Chondrocyte (in vitro differentiated cells): ENCODE measurements at places on chromosomes 2 and 18. TPM values are rescaled to one million over a fixed set of nuclear protein-coding genes. Genes with fewer than 3 reads are reported as not detected.

GRCh38 chr2:28751956-28752630, 463 bp downstream of the PPP1CB start:
- H3K27me3 ChIP-seq, result no peaks in the 10 kb centered on the region
- H3K27ac ChIP-seq, result peak overlapping the region; percentile 98
- no peak for DNase-seq
- H3K4me1 ChIP-seq, result peaks cover 58% of the 10 kb centered on the region
- H3K36me3 ChIP-seq, result peaks cover 10% of the 10 kb centered on the region
- H3K4me3 ChIP-seq, result peak overlapping the region; percentile 90

The HNMT gene
- 2.0 to 4.6 TPM (median 4.5 TPM) in 3 replicates for total RNA-seq

GRCh38 chr2:69567157-69567908, 76.2 kb downstream of the AAK1 start:
- no peak overlapping the region for H3K4me3 ChIP-seq
- H3K27ac ChIP-seq, result peak overlapping the region; percentile 85
- DNase-seq, result no peak
- no peaks in the 10 kb centered on the region for H3K27me3 ChIP-seq

- H3K27me3 ChIP-seq, result no peaks in the 10 kb centered on the region
- peak overlapping the region; percentile 85 for H3K4me3 ChIP-seq
- no peaks in the 10 kb centered on the region for H3K36me3 ChIP-seq
- peaks cover 83% of the 10 kb centered on the region for H3K4me1 ChIP-seq
- DNase-seq, result no peak
- peak overlapping the region; percentile 94 for H3K27ac ChIP-seq
These were observed 187.5 kb downstream of the LTBP1 start for GRCh38 chr2:33134086-33134771.

The SLC25A12 gene
- 18.2 to 30.6 TPM (median 19.0 TPM) in 3 replicates for total RNA-seq

DNA sequence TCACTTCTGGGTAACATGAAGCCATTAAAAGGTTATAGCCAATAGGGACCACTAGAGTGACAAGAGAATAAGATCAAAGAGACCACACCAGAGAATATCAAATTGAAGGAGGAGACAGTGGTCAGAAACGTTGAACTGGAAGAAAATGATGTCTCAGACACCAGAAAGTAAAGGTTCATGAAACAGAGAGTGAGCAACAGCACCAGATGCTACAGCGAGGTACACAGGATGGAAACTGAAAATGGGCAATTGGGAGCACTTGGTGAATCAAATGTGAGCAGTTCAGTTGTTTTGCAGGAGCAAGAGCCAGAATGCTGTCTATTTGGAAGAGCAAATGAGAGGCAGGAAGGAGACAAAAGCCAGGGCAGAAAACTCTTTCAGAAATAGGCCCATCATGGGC, 162.6 kb downstream of the SS18 start:
- H3K27ac ChIP-seq, result no peak overlapping the region
- no peaks in the 10 kb centered on the region for H3K27me3 ChIP-seq
- H3K4me1 ChIP-seq, result no peaks in the 10 kb centered on the region
- no peak overlapping the region for H3K4me3 ChIP-seq
- no peaks in the 10 kb centered on the region for H3K36me3 ChIP-seq

GRCh38 chr2:23649303-23649702, 264.3 kb downstream of the KLHL29 start:
- H3K4me3 ChIP-seq, result no peak overlapping the region
- peaks cover 3% of the 10 kb centered on the region for H3K36me3 ChIP-seq
- H3K4me1 ChIP-seq, result peaks cover 35% of the 10 kb centered on the region
- H3K27me3 ChIP-seq, result no peaks in the 10 kb centered on the region
- H3K27ac ChIP-seq, result peak overlapping the region; percentile 12

GRCh38 chr2:68569604-68570003, 73.8 kb upstream of the PROKR1 start:
- H3K4me3 ChIP-seq, result no peak overlapping the region
- peaks cover 5% of the 10 kb centered on the region for H3K4me1 ChIP-seq
- no peak for DNase-seq
- peaks cover 4% of the 10 kb centered on the region for H3K36me3 ChIP-seq
- H3K27ac ChIP-seq, result no peak overlapping the region

- H3K27me3 ChIP-seq, result no peaks in the 10 kb centered on the region
- no peak for DNase-seq
- H3K27ac ChIP-seq, result no peak overlapping the region
- peaks cover 31% of the 10 kb centered on the region for H3K36me3 ChIP-seq
These were observed 89.1 kb downstream of the AFF3 start for GRCh38 chr2:100053087-100053885.

The GRB14 gene
- 1.1 to 2.4 TPM (median 1.2 TPM) in 3 replicates for total RNA-seq

The SEPTIN10 gene
- 80.9 to 90.9 TPM (median 86.1 TPM) in 3 replicates for total RNA-seq

- peaks cover 18% of the 10 kb centered on the region for H3K27me3 ChIP-seq
- H3K27ac ChIP-seq, result no peak overlapping the region
- H3K36me3 ChIP-seq, result no peaks in the 10 kb centered on the region
- H3K4me1 ChIP-seq, result no peaks in the 10 kb centered on the region
- H3K4me3 ChIP-seq, result no peak overlapping the region
- no peak for DNase-seq
These were observed 36.7 kb upstream of the FOXI3 start for GRCh38 chr2:88489181-88489580.

The TRIM54 gene
- not detected in 3 replicates for total RNA-seq

The NAT8 gene
- total RNA-seq, result not detected in 3 replicates

- H3K4me1 ChIP-seq, result no peaks in the 10 kb centered on the region
- no peak for DNase-seq
- no peak overlapping the region for H3K27ac ChIP-seq
- H3K4me3 ChIP-seq, result no peak overlapping the region
- no peaks in the 10 kb centered on the region for H3K27me3 ChIP-seq
These were observed 43.9 kb downstream of the MARCHF4 start for GRCh38 chr2:216328347-216328746.

The ENOSF1 gene
- 15.8 to 25.6 TPM (median 16.7 TPM) in 3 replicates for total RNA-seq

The CTIF gene
- 173 to 236 TPM (median 184 TPM) in 3 replicates for total RNA-seq

- no peaks in the 10 kb centered on the region for H3K36me3 ChIP-seq
- no peaks in the 10 kb centered on the region for H3K27me3 ChIP-seq
- H3K4me3 ChIP-seq, result no peak overlapping the region
- no peak for DNase-seq
- H3K27ac ChIP-seq, result peak overlapping the region; percentile 62
- peaks cover 15% of the 10 kb centered on the region for H3K4me1 ChIP-seq
These were observed 73.6 kb downstream of the CYBRD1 start for GRCh38 chr2:171595896-171596295.

DNA sequence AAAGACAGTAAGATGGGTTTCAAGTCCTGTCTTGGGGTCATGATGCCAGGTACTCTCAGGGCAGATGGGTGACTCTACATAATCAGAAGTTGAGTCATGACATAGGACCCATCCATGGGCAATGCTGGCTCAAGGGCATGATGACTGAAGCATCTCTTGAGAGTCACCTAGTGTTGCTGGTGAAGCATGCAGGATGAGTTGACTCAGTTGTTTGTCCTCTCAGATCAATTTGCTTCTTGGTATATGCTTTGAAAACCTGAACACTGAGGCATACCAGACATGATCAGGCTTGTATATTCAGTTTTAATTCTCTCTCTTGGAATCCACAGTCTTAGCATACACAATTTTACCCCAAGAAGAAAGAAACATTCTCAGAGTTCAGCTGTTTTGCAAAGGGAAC, 658.9 kb upstream of the NXPH2 start:
- no peak for DNase-seq
- H3K36me3 ChIP-seq, result no peaks in the 10 kb centered on the region
- no peak overlapping the region for H3K27ac ChIP-seq
- H3K4me1 ChIP-seq, result no peaks in the 10 kb centered on the region
- H3K4me3 ChIP-seq, result no peak overlapping the region

DNA sequence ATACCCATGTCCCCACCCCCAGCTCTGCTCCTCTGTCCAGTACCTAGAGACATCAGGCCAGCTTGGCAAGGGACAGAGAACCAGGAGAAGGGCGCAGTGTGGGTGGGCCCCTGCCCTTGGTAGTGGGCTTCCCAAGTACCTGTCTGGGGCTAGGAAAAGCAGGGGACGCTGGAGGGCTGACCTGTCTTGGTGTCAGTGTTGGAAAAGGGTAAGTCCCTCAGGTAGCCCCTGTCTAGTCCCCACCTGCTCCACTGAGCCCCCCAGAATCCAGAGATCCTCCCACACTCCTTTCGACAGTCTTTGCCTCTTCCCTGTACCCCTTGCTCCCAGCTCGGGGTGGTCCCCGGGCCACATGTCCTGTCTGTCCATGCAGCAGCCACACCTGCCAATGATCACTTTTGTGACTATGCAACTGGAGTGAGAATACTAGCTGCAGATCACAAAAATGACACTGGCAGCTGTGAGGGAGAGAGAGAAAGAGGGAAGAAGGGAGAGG, 14.6 kb downstream of the DNAJB2 start:
- no peak for DNase-seq
- peaks cover 24% of the 10 kb centered on the region for H3K4me1 ChIP-seq
- H3K27me3 ChIP-seq, result no peaks in the 10 kb centered on the region
- peak overlapping the region; percentile 67 for H3K4me3 ChIP-seq

GRCh38 chr2:240601061-240601830, 14.7 kb downstream of the CAPN10 start:
- H3K27me3 ChIP-seq, result no peaks in the 10 kb centered on the region
- no peak overlapping the region for H3K4me3 ChIP-seq
- peak; percentile 83 for DNase-seq
- peaks cover 3% of the 10 kb centered on the region for H3K4me1 ChIP-seq
- peaks cover 2% of the 10 kb centered on the region for H3K36me3 ChIP-seq

DNA sequence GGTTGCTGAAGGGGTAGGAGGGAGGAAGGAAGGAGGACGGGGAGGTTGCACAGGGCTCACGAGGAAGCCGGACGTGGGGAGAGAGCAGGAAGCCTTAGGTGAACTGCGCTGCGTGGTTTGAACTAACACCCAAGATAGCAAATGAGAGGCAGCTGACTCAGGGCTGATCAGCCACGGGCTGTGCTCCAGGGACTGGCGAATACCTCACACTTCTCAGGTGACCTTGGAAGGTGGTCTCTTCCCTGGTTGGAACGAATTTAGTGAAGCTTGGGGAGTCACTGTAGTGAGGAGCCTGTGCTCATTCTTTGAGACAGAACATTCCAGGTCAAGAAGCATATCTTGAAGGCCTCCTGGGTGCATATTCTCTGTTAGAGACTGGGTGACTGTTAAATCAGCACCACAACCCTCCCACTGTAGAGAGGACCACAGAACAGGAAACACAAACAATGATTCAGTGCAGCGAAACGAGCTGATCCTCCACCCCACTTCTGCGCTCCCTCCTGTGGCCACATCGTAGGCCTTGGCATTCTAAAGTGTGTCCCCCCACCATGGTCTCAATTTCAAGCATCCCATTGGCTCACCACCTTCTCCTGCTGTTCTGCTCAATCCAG, 33.8 kb downstream of the TOGARAM2 start:
- H3K27ac ChIP-seq, result no peak overlapping the region
- H3K27me3 ChIP-seq, result peaks cover 2% of the 10 kb centered on the region
- H3K4me1 ChIP-seq, result peaks cover 45% of the 10 kb centered on the region
- H3K36me3 ChIP-seq, result no peaks in the 10 kb centered on the region

The SCG2 gene
- total RNA-seq, result 48.4 to 82.1 TPM (median 81.6 TPM) in 3 replicates

The PRKCE gene
- 8.6 to 12.0 TPM (median 9.6 TPM) in 3 replicates for total RNA-seq

The EN1 gene
- total RNA-seq, result not detected in 3 replicates

The IL36B gene
- not detected in 3 replicates for total RNA-seq

The TWIST2 gene
- total RNA-seq, result 1.8 to 9.1 TPM (median 2.4 TPM) in 3 replicates

DNA sequence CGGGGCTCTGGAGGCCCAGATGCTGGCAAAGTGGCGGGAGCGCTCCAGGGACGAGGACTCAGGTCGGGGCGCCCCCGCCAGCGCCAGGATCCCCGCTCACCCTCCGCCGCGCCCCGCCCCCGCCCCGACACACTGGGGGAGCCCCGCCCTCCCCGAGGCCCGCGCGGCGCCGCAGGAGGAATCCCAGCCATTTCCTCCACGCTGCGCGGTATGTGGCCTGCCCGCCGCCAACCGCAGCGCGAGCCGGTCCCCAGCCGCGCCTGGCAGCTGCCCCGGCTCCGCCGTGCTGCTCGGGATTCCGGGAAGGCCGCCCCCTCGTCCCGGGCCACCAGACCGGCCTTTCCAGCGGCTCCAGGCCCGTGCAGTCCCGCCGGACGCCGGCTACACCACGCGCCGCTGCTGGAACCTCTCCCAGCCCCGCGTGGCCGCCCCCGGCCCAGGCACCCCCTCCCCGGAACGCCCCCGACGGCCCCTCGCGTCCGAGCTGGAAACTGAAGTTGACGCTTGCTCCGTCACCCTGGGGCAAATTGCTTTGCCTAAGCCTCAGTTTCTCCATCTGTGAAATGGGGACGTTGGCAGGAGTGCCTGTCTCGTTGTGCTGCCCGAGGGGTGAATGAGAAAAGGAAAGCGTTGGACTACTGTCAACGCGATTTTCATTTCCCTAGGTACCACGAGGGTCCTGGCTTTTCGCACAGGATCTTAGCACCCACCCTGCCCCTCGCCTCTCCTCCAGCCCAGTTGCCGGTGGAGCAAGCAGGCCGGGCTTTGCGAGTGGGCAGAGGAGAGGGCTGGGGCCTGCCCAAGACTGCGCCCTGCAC, 53.6 kb downstream of the PKDCC start:
- H3K4me1 ChIP-seq, result peaks cover 51% of the 10 kb centered on the region
- H3K36me3 ChIP-seq, result no peaks in the 10 kb centered on the region
- DNase-seq, result peak; percentile 90
- H3K27me3 ChIP-seq, result no peaks in the 10 kb centered on the region
- peak overlapping the region; percentile 50 for H3K4me3 ChIP-seq

DNA sequence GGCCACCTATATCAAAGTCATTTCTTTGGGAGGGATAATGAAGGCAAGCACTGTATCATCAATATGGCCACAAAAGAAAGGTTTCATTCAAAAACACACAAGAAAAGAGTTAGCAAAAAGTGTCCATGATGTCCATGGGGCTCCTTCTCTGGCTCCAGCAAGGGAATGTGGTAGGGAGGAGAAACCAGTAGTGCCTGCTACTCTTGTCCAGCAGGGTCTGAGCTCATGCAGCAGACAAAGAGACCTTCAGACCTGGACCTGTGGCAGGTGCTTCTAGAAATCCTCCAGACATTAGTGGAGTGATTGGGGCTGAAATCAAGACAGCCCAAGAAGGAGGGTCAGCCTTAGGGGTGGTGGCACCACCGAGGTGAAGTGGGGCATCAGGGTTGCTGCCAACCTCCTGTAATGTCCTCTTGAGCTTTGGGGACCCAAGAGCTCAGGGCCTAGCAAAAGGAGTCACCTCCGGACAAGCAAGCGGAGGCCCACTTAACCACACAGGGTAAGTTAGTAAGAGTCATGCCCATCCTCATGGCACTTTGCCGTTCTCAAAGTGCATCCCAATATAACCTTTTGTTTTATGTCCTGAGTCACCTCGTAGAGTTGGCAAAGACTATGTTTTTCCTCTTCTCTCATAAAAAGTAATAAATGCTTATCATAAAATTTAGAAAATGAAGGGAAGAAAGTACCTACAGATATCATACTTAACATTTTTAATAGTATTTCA, 112.6 kb upstream of the YPEL5 start:
- H3K4me3 ChIP-seq, result no peak overlapping the region
- H3K4me1 ChIP-seq, result no peaks in the 10 kb centered on the region
- H3K27ac ChIP-seq, result no peak overlapping the region
- no peaks in the 10 kb centered on the region for H3K36me3 ChIP-seq

The LANCL1 gene
- total RNA-seq, result 52.1 to 74.3 TPM (median 52.4 TPM) in 3 replicates

The LRRC30 gene
- total RNA-seq, result not detected in 3 replicates

DNA sequence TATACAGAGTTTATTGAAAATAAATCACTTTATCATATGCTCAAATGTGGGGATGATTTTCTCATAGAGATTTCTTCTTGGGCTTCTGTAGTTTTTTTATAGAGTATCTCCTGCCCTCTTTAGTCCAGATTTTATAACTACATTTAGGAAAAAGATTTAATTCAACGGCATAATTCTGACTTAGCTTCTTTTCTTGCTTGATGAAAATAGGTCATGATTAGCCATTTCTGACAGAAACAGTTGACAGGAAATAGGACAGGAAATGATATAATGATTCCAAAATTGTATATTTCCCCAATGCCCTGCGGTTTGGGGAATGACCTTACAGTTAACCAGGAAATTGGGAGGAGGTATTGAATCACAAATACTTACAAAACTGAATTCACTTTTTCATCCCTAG, 1531.9 kb upstream of the ACVR2A start:
- peaks cover 23% of the 10 kb centered on the region for H3K4me1 ChIP-seq
- no peak overlapping the region for H3K4me3 ChIP-seq
- no peak overlapping the region for H3K27ac ChIP-seq
- H3K36me3 ChIP-seq, result peaks cover 3% of the 10 kb centered on the region
- DNase-seq, result no peak
- H3K27me3 ChIP-seq, result no peaks in the 10 kb centered on the region

The CD207 gene
- total RNA-seq, result not detected in 3 replicates
